Stimulated activated CD8-positive, alpha-beta memory T cell treated with anti-CD3 and anti-CD28 coated beads, Interleukin-7, amount 100 ng/mL, for 1 hour (primary cell): ENCODE measurements at places on chromosomes 2 and 18.

GRCh38 chr2:123153041-123153440 lies 872.0 kb upstream of the CNTNAP5 start:
- no peak for DNase-seq

DNA sequence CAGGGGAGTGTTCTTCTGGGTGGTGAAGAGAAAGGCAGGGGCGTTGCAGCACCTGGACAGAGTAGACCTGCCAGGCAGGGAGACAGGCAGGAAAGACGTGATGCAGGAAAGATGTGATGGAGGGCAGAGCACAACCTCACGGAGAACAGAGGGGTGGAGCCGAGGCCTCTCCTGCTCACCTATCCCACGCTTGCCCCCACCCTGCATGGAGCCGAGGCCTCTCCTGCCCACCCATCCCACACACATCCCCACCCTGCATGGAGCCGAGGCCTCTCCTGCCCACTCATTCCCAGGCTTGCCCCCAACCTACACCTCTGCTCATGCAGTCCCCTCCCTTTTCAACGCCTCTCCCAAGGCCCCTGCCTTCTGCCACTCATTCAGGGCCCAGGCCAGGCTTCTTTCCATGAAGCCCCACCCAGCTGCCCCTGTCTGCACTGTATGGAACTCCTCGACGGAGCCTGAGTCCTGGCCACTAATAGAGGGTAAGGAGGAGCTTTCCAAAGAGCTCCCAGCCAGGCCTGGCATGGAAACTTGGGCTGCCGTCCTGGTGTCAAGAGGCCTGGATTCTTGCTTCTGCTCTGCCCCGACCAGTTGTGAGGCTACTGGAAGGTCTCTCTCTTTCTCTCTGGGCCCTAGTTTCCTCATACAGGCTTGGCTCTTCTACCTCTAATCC lies 32.0 kb upstream of the LOXHD1 start:
- no peak for DNase-seq

DNA sequence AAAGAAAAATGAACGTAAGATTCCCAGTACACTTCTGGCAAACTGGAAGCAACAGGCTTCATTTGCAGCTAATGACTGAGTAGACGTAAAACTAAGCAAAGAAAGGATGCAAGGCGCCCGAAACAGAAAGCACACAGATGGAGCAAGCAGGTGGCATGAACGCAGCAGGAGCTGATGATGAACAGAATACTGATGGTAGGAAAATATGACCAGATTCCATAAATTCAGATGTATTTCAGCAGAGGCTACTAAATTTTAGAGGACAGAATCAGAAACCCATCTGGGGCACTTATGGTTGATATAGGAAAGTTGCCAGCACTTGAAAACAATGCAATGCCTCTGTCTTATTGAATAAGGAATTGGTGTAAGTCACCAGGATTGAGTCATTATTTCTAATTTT lies 658.7 kb upstream of the LINC00305 start:
- DNase-seq, result no peak

DNA sequence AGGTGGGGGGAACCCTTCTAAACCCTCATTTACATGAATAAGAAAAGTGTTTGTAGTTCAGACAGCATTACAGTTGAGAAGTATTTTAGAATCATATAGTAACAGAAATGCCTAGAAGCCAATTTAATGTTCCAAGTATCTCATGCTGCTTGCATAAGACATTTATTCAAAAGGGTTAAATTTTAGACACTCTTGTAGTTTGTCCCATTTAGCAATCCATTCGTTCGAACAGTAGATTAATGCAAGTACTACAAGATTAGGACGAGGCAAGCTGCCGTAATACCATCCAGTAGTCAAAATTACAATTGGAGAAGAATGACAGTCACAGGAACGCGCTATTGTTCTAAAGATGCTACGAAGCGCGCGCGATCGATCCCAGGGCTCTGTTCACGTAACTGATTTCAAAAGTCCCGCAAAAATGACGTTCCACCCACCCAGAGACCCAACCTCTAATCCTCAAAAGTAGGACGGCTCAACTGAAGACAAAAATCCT lies 1.2 kb downstream of the TMEM237 start:
- DNase-seq, result no peak

DNA sequence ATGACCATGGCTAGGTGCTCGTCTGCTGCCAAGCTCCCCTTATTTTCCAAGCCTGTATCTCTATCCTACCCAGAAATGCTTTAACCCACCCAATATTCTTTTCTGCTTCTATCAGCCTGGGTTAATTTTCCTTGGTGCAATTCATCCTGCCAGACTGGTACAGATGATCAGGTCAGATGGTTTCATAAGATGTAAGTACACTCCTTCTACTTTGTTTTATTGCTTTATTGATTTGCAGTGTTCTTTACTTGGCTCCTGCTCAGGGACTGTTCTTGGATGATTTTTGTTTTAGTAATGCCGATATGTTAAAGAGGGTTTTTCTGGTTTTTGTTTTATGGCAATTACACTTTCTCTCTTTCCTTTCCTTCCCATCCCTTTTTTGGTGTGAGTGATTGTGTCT lies 2.4 kb upstream of the SGO2 start:
- no peak for DNase-seq

DNA sequence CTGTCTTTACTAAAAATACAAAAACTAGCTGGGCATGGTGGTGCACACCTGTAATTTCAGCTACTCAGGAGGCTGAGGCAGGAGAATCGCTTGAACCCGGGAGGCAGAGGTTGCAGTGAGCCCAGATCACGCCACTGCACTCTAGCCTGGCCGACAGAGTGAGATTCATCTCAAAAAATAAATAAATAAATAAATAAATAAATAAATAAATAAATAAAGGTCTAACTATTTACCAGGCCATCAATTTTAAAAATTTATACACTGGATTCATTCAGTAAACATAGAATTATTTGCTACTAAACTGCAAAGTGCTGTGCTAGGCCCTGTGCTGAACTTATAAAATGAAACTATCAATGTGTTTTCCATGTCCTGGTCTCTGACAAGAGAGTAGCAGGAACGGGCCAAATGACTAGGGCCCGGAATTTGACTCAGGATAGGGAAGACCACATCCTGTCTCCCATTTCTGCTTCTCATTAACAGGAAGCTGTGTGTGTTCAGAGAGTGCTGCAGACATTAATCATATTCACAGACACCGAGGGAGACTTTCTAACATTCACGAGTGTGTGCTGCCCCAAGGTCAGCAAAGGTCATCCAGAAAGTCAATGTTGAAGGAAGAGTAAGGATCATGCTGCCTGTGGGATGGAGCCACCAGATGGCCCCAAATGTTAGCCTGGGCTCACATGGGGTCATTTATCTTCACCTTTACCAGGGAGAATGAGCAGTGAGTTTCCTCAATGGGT lies 95.8 kb downstream of the SPP2 start:
- DNase-seq, result no peak

DNA sequence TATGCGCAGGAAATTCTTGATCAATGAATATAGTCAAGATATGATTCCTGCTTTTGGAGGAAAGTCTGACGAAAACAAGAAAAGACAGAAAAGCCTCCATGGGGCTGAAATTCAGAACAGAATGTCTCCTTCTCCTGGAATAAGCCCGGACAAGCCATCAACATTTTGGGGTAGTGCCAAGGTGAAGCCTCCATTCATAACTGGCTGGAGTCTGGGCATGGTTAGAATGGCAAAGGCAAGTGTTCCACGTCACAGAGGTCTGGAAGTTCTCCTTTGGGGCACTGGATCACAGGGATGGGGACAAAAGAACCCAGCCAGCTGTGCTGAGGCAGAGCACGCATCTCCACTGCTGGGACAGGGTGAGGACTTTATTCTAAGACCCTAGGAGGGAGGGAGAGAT lies 505.7 kb downstream of the CMPK2 start:
- DNase-seq, result no peak

DNA sequence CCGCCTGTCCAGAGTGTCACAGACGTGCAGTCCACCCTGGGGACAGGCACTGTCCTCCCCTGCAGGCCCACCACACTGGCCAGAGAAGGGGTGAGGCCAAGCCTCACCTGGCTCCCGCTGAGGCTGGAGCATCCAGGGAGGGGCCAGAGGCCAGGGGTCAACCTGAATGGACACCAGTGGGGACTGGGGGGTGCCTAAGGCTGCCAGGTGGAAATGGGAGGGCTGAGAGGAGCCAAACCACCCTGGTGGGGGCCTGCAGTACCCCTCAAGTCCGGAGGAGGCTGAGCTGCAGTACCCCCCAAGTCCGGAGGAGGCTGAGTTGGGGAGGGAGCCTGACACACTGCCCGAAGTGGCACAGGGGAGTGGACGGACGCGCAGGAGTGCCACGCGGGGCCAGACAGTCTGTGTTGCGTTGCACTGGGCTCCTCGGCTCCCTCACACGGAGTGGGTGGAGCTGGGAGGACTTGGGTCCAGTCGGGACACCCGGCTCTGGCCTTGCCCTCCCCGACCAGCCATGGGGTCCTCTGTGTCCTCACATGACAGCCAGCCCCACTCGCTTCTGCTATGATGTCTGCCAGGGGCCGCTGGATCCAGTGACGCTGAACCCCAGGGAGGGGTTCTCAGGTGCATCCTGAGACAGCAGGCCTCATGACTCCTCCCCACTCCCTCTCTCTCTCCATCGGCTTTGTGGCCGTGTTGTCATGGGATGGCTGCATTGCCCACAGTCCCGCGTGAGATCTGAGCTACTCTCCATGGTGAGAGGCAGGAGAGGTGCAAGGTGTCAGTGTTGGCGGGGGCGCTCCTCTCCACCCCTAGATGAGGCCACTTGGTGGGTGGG lies 22.3 kb upstream of the GPC1 start:
- no peak for DNase-seq

- DNase-seq, result no peak
Measured at GRCh38 chr2:56049233-56049845, 125.8 kb upstream of the EFEMP1 start.
